Activated naive CD8-positive, alpha-beta T cell treated with anti-CD3 and anti-CD28 coated beads, Interleukin-2, amount 50 U/mL, for 16 hours (primary cell): ENCODE measurements at places on chromosomes 4 and X.

DNA sequence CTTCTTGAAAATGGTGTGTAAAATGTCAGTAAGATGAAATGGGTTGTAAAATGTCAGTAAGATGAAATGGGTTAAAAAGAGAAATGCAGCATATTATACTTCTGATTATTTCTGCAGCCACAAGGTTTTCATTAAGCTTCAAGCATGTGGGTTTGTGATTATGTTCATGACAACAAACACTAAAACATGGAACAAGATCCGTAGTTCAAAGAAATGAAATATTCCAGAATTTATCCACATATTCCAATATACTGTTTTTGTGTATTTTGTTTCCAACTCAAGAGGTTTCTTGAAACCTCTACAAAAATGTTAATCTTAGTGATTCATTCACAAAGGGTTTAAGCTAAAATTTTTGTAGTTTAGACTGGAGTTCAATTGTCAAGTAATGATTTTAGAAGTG, 84.0 kb downstream of the ADAMTS3 start:
- DNase-seq, result no peak

GRCh38 chr4:52296341-52296740, 245.2 kb downstream of the SPATA18 start:
- no peak for DNase-seq

DNA sequence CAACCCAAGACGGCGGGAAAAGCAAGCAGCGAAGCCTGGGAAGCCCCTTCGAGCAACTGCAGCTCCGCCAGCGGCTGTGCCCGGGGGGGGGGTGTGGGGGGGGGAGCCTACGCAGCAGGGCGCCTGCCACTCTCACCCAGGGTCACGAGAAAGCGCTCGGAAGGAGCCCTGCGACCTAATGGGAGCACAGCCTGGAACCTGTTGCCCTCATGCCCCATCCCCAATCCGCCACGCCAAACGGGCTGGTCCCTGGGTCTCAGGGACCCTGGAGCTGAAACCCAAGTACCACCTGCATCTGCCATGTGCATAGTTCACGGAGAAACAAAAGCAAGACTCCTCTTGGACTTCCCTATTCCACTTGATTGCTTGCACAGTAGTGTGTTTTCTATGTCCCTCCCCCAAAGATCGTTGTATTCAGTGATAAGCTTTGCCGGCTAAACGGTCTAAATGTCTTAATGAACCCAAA, 359 bp upstream of the GAB3 start:
- no peak for DNase-seq

DNA sequence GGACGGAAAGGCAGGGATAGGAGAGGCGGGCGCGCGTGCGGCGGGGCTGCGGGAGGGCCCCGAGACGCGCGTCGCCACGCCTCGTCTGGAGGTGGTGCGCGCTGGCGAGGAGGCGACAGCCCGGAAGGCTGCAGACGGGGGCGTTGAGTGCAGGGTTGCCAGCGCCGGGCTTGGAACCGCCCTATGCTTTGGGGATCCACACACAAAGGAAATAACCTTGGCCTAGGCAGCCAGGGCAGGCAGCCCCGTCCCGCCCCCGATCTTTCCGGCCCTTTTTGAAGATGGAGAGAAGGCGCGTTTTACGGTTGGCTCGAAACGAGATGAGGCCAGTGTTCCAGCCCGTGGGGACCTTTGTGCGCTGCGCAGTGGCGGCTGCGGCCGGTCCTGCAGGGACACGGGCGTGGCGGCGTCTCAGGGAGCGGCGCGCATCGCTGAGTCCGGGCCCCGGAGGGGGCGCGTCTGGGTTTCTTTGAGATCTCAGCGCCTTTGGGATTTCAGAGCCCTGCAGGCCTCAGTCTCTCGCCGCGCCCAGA, 50.8 kb upstream of the TRIM2 start:
- DNase-seq, result peak; percentile 32

DNA sequence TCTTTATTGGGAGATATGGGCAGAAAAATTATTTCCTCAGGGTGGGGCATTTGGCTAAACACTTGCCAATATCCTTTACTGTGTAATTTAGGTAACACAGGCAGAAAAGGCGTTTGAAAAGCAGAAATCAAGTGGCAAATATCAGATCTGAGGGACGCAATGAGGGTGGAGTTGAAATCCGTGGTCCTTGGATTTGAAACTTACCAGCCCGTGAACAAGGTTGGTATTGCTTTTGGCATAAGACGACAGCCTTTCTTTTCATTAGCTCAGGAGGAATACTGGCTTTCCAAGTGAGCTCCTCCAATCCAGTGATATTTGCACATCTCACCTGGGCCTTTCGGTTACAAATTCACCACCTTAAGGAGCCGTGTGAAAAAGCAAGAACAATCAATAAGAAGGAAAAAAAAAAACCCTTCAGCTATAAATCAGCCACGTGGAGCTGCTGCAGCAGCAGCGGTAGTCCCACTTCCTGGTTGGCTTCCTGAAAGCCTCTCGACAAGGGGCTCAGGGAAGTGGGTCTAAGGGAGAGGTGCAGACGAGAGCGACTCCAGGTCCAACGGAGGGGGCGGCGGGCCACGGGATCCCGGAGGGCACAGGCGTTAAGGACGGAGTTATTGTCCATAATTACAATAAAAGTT, 734 bp upstream of the GALNT7 start:
- DNase-seq, result no peak

DNA sequence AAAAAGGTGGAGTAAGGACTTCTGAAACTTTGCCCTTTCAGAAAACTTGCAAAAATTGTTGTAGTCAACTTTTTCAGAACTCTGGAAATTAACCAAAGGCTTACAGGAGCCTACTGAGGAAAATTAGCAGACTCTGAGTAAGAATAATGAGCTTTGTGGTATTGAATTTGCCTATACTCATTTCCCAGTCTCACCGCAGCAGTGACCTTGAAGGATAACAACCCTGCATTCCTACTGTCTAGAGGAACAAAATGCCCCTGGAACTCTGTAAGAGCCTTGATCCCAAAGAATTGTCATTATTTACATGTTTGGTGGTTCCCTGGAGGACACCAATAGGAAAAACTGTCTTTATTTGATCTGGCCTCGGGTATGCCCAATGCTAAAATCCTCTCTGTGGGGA, 57.9 kb downstream of the MND1 start:
- DNase-seq, result no peak

GRCh38 chr4:41879552-41879951, 55.7 kb upstream of the TMEM33 start:
- no peak for DNase-seq

DNA sequence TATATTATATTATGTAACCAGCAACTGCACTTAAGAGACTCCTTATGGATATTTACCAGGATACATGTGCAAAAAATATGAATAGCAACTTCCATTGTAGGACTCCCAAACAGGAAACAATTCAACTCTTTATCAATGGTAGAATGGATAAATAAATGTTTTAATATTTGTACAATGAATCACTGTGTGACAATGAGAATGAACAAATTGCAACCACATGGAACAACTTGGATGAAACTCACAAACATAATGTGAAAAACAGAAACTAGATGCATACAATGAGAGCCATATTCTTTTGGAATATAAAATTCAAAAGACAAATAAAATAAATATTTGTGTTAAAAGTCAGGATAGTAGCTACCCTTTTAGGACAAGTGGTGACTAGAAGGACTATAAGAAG, 1015.7 kb downstream of the TECRL start:
- DNase-seq, result no peak
